Activated naive CD8-positive, alpha-beta T cell treated with anti-CD3 and anti-CD28 coated beads for 36 hours (primary cell): ENCODE measurements at places on chromosomes 6 and 20.
A peak's percentile ranks its signal among the peaks of the same experiment; 100 is the strongest.

DNA sequence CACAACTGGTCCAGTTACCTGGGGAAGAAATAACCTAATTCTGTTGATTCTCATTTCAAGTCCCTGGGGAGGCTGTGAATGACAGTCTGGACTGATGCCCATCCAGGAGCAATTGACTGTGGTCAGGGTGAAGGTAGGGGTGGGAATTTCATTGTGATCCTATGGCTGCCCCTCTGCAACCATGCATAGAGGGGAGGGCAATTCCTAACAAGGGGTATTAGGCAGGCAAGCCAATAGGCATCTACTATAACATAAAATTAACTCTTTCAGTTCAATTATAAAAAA lies 44.0 kb upstream of the TRAM2 start:
- H3K4me3 ChIP-seq: no peak overlapping the region
- H3K27me3 ChIP-seq: peaks cover 6% of the 10 kb centered on the region
- H3K27ac ChIP-seq: no peak overlapping the region
- no peaks in the 10 kb centered on the region for H3K4me1 ChIP-seq

DNA sequence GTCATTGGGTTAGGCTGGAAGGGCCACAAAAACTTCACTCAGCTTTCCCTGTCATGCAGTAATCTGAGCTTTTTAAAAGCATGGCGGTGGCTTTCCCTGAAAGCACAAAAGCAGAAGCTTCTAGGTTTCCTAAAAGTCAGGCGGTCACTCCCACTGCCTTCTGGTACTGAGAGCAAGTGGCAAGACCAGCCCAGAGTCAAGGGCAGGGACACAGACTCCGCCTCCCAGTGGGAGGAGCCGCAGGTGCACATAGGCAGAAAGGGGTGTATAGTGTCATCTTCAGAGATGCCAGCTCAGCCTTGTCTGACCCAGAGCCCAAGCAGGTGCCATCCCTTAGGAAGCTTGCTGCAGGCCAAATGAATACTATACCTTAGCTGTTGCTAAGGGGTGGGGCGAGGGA lies 18.0 kb upstream of the PACSIN1 start:
- DNase-seq: no peak
- H3K4me1 ChIP-seq: no peaks in the 10 kb centered on the region
- no peak overlapping the region for H3K4me3 ChIP-seq
- no peak overlapping the region for H3K27ac ChIP-seq
- no peaks in the 10 kb centered on the region for H3K36me3 ChIP-seq

- peaks cover 12% of the 10 kb centered on the region for H3K4me1 ChIP-seq
- no peak overlapping the region for H3K4me3 ChIP-seq
Observed at GRCh38 chr20:40883097-40883496, 145.5 kb upstream of the TOP1 start.

DNA sequence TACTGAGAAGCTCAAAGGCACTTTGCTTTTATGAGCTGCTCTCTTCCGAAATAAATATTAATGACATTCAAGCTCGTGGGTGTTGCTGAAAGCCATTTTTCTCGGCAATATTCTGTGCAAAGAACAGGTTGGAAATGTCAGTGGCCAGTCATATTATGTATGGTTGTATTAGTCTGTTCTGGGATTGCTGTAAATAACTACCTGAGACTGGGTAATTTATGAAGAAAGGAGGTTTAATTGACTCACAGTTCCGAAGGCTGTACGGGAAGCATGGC lies 32.1 kb downstream of the TUBB2B start:
- H3K36me3 ChIP-seq: no peaks in the 10 kb centered on the region
- H3K4me3 ChIP-seq: no peak overlapping the region
- H3K27me3 ChIP-seq: no peaks in the 10 kb centered on the region
- H3K4me1 ChIP-seq: no peaks in the 10 kb centered on the region
- no peak overlapping the region for H3K27ac ChIP-seq
- no peak for DNase-seq

DNA sequence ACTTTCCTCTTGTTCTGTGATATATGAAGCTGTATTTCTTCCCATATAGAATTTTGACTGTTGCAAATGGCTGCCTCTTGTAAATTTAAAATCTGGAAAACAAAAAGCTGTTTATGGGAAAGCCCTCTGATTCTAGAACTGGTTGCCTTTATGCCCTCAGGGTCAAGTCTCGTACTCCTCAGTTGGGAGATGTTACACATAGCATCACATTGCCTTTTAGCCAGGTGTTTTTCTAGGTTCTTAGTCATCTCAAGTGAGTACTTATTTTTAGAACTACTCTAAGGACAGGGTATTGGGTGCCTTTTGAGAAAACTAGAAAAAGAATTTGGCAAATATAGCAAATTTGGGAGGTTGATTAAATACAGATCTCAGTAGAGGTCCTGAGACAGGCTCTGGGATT lies 58.5 kb downstream of the ANKS1A start:
- peaks cover 2% of the 10 kb centered on the region for H3K4me1 ChIP-seq
- H3K27ac ChIP-seq: no peak overlapping the region
- no peaks in the 10 kb centered on the region for H3K27me3 ChIP-seq
- H3K4me3 ChIP-seq: no peak overlapping the region
- H3K36me3 ChIP-seq: peaks cover 5% of the 10 kb centered on the region
- DNase-seq: no peak

DNA sequence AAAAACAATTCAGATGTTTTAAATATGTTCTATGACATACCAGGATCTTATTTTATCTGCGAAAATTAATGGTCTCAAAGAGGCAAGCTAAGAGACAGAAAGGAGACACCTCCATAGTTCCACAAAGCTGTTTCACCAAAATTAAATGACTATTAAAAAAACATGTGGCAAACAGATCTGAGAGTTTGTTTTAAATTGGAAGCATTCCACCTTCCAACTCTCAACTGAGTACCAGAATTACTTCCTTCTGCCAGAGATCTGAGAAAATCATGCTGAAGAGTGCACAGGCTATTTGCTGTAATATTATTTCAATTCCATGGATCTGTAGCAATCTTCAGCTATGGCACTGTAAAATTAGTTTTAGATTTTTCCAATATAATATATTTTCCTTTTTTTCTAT lies 669.5 kb upstream of the MARCKS start:
- no peaks in the 10 kb centered on the region for H3K4me1 ChIP-seq
- H3K4me3 ChIP-seq: no peak overlapping the region

DNA sequence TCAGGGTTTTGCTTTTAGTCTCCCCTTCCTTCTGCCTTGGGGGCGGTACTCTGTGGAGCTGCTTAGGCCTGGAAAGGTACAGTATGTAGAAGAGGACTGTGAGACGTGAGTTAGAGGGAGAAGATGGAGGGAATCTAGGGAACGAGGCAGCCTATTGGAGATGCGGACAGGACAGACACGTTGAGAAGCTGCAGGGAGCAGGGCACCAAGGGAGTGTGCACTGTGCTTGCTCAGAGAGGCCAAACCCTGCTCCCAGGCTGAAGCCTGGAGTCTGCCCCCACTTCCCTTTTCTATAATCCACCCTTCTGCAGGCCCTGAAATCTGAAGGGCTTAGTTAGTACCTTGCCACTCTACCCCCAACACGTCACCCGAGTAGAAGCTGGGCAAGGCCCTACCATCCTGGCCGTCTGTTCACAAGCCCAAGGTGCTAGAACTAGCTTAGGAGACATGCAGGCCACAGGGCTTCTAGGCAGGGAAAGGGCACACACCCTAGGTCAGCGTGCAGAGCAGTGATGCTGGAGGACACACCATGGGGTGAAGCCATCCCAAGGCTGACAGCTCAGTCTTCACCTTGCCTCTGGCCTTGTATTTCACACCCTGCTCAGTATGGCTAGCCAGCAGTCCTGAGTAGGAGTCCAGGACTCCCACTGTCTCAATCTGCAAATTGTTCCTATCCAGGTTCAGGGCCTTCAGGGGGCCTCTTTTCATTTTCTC lies 6.9 kb downstream of the TP53INP2 start:
- no peaks in the 10 kb centered on the region for H3K36me3 ChIP-seq
- peak overlapping the region; percentile 76 for H3K4me3 ChIP-seq
- peaks cover 11% of the 10 kb centered on the region for H3K4me1 ChIP-seq
- H3K27ac ChIP-seq: no peak overlapping the region
- DNase-seq: no peak

DNA sequence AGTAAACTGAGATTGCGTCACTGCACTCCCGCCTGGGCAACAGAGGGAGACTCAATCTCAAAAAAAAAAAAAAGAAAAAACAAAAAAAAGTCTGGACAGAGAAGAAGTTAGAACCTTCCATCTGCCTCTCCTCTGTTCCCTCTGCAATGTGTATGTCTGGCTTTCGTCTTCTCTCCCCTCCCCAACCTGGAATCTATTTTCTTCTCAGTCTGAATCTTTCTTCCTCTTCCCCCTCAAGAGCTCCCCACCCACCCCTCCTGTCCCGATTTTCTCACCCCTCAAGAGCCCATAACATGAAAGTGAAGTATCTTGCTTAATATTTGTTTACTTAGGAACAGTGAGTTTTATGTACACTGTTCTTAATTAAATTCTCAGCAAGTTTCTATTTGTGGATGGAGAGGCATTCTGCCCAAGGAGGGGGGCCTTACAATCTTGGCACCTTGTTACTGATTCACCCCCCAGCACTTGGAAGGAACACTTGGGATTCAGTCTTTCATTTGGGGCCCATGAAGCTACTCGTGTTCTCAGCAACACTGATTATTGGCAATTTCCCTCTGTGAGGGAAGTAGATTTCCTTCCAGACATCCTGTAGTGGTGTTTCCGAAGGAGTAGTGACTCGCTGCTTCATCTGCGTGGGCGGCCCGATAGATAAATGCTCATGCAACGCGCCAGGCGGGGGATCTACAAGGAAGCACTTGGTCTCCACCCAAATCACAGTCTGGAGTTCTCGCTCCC lies 69.3 kb upstream of the SRSF6 start:
- H3K4me1 ChIP-seq: peaks cover 2% of the 10 kb centered on the region
- no peak overlapping the region for H3K27ac ChIP-seq
- H3K4me3 ChIP-seq: no peak overlapping the region
- no peak for DNase-seq

GRCh38 chr6:116444092-116444491 lies 17.1 kb upstream of the CALHM6 start:
- DNase-seq: no peak
- no peaks in the 10 kb centered on the region for H3K36me3 ChIP-seq

GRCh38 chr6:11236076-11236750 lies 3.7 kb upstream of the NEDD9 start:
- no peak overlapping the region for H3K4me3 ChIP-seq
- no peaks in the 10 kb centered on the region for H3K27me3 ChIP-seq
- peak; percentile 25 for DNase-seq
- peak overlapping the region; percentile 59 for H3K27ac ChIP-seq
- peaks cover 45% of the 10 kb centered on the region for H3K4me1 ChIP-seq

GRCh38 chr6:431986-432385 lies 40.4 kb downstream of the IRF4 start:
- H3K4me3 ChIP-seq: no peak overlapping the region
- H3K36me3 ChIP-seq: no peaks in the 10 kb centered on the region
- H3K27ac ChIP-seq: peak overlapping the region; percentile 84
- H3K4me1 ChIP-seq: peaks cover 55% of the 10 kb centered on the region
- DNase-seq: peak; percentile 70

DNA sequence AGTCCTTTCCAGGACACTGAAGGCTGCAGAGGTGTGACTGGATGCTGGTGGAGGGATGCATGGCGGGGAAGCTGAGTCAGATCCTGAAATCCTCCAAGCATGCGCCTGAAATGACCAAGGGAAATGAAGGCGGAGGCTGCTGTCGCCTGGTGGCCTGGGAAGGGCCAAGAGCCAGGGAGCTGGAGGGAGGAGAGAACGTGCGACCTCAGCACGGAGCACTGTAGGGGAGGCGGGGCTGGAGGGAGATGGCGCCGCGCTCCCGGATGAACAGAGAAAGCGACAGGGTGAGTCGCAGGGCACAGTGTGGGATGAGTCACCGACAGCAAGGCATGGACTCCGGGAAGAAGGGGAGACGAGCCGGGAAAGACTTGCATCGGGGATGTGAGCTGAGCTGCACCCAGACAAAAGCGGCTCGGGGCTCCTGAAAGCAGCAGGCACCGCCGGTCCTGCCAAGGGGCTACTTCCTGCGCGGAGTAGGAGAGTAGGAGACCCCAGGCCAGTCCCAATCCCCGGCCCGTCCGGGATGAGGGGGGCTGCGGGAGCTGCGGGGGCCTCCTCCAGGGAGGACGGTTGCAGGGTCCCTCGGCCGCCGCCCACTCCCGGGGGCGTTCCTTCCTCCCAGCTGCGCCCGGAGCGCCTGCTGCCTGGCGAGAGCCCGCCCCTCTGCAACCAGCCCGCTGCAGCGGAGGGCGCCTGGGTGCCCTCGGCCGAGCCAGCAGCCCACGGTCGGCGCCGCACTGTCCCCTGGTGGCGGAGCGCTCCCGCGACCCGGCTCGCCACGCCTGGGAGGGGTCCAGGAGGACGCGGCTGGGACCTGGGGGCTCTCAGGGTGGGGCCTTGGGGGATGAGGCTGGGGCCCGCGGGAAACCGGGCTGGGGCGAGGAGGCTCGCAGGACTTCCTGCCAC lies 11.0 kb upstream of the NQO2 start:
- H3K27ac ChIP-seq: peak overlapping the region; percentile 97
- peaks cover 18% of the 10 kb centered on the region for H3K4me1 ChIP-seq
- no peaks in the 10 kb centered on the region for H3K27me3 ChIP-seq
- peak overlapping the region; percentile 84 for H3K4me3 ChIP-seq

DNA sequence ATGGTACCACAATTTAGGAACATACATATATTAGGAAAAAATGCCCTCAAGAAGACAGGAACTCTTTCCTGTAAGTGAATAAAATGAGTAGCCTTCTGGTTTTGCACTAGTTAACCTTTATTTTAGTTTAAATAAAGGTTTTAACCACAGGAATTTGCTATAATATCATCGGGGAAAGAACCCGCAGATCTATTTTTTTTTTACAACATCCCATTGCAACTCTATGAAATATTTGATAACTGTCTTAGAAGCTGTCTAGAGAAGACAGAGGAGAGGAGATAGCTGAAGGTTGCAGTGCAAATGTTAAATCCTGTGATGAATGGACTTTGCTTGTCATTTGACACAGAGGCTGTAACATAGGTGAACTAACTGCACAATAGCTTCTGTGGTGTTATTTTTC lies 69.5 kb downstream of the TINAG start:
- H3K27me3 ChIP-seq: no peaks in the 10 kb centered on the region
- no peak overlapping the region for H3K27ac ChIP-seq

DNA sequence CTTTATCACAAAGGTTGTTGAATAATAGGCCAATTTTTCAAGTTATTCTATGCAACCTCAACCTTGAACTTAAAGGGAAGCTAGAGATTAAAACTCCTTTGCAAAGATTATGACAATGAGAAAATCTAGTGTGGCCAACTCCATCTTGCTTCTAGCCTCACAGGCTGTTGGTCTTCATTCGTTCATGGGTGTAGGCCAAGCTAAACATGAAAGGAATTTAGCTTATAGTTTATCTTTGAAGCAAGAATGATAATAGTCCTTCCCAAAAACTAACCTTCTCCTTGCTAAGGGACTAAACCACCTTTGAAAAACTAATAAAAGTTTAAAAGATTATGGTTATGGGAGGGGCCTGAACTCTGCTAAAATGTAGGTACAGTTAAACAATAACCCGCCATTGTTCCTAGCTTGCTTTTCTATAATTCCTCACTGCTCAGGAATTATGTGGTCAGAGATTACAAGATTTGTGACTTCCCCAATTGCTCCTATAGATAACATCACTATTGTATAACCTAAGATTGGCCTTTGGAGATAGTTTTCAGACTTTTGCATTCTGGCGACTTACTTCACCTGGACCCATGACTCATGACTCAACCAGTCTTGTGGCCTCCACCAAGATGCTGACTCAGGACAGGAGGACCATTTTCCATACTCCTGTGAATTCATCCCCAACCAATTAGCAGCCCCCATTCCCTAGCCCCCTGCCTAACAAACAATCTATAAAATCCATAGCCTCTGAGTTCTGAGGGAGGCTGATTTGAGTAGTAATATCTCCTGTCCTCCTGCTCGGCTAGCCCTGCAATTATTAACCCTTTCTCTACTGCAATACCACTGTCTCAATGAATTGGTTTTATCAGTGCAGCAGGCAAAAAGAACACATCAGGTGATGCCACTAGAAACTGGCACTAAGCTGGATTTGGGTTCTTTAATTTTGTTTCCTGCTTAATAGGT lies 154.5 kb downstream of the CD83 start:
- no peak for DNase-seq
- no peak overlapping the region for H3K27ac ChIP-seq
- H3K4me1 ChIP-seq: peaks cover 48% of the 10 kb centered on the region
- no peaks in the 10 kb centered on the region for H3K27me3 ChIP-seq
- H3K36me3 ChIP-seq: no peaks in the 10 kb centered on the region
